ENCODE measurements at places on chromosomes 7 and 10.

GRCh38 chr10:77889277-77889903 is 37.2 kb downstream of the DLG5 start:
- DNase-seq, result no peak

- DNase-seq, result no peak
Observed at GRCh38 chr10:16030562-16030961, 170.3 kb upstream of the MINDY3 start.

GRCh38 chr10:15068802-15069201 is 19.8 kb downstream of the ACBD7 start:
- DNase-seq, result no peak

- no peak for DNase-seq
Observed at GRCh38 chr10:70596110-70596798, 6.3 kb downstream of the PRF1 start.

DNA sequence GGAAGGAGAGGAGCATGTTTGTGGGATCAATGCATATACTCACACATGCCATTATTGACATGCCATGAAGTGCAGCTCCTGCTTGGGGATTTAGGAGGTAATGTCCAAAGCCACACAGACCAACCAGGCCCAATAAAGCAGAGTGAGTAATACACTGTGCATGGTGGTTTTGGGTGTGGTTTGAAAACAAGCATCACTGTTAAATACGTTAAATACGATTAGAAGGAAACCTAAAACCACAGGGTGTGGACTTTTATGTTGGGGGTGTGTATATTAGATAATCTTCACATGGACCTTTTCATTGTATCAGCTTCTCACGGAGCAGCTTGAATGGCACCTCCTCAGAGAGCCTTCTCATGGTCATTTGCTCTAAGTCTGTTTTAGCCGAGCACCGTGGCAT is 10.4 kb upstream of the EIF3A start:
- DNase-seq, result no peak
